Endothelial cell (in vitro differentiated cells): ENCODE measurements at places on chromosomes 12 and 14.

DNA sequence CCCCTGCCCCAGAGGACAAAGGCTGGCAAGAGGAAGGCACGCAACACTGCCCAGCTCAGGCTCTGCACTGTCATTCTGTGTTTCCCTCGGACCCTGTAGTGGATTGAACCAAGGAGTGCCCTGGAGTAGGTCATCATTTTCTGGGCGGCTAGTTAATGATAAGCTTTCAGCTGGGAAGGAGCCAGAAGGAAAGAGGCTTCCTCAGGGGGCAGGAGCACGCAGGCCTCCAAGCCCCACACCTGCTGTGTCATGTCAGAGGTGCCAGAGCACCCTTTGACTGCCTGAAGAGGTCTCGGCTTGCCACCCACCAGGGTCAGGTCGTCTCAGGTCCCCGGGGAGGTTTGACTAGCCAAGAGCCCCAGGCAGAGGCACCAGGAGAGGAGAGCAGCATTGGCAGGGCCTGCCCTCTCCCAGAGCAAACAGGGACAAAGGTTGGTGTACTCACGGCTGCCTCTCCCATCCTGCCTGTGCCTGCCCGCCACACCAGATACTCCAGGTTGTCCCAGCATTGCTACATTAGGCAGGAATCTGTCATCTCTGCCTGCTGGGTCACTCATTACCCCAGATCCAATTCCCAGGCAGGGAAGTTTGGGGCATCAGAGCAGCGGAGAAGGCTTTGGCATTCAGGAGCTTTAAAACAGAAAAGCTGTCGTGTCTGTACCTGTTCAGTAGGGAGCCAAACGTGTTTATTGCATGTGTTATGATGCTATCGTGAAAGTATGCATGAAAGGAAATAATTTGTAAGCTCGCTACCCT is 33.5 kb upstream of the ATP2A2 start:
- peaks cover 3% of the 10 kb centered on the region for H3K36me3 ChIP-seq
- no peak overlapping the region for H3K4me3 ChIP-seq
- H3K27me3 ChIP-seq, result peaks cover 3% of the 10 kb centered on the region
- H3K27ac ChIP-seq, result no peak overlapping the region
- peaks cover 2% of the 10 kb centered on the region for H3K4me1 ChIP-seq

DNA sequence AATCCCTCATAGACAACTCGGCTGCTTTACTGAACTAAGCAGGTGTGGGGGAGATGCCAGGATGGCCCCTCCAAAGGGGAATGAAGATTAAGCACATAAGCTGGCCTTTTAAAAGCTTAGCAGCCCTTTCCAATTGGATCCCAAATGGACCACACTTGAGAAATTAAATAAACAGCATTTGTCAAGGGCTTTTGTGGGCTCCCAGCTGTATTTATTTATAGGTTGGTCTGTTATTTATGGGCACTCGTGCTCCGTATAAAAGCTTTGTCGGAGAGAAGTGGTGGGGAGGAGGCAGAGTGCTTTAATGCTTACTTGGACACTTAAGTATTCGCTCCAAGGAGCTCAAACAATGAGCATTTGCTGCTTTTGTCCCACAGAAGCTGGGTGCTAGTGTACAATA is 580.2 kb downstream of the MED13L start:
- H3K4me1 ChIP-seq, result no peaks in the 10 kb centered on the region
- no peaks in the 10 kb centered on the region for H3K27me3 ChIP-seq
- H3K4me3 ChIP-seq, result no peak overlapping the region

GRCh38 chr14:32080001-32080510 is 3.0 kb downstream of the ARHGAP5 start:
- DNase-seq, result no peak
- H3K36me3 ChIP-seq, result peaks cover 12% of the 10 kb centered on the region
- H3K4me1 ChIP-seq, result peaks cover 28% of the 10 kb centered on the region
- peaks cover 7% of the 10 kb centered on the region for H3K27me3 ChIP-seq

- H3K4me1 ChIP-seq, result no peaks in the 10 kb centered on the region
- H3K27ac ChIP-seq, result no peak overlapping the region
- no peak for DNase-seq
- peaks cover 18% of the 10 kb centered on the region for H3K36me3 ChIP-seq
- no peak overlapping the region for H3K4me3 ChIP-seq
These were observed 84.4 kb downstream of the SPATS2 start for GRCh38 chr12:49451468-49452259.

GRCh38 chr14:64920465-64920864 is 6.2 kb downstream of the CHURC1 start:
- H3K4me3 ChIP-seq, result no peak overlapping the region
- H3K27ac ChIP-seq, result no peak overlapping the region
- no peak for DNase-seq
- H3K4me1 ChIP-seq, result no peaks in the 10 kb centered on the region
- no peaks in the 10 kb centered on the region for H3K36me3 ChIP-seq

DNA sequence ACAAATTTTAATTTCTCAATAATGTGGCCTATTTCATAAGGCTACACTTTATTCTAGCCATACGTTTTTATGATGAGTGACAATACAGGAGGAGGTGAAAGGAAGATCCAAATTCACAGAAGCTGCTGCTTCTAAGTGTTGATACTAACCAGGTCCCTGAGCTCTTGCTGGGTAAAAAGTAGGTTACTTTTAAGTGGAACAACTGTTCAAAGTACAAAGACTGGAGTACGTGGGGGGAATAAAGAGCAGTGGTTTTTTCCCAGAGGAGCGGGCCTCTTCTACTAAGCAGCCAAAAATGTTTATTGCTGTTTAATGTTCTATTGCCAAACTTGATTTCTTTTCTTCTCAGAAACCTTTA is 301.8 kb downstream of the AEBP2 start:
- H3K27me3 ChIP-seq, result peaks cover 2% of the 10 kb centered on the region
- H3K36me3 ChIP-seq, result no peaks in the 10 kb centered on the region
- no peak overlapping the region for H3K27ac ChIP-seq
- H3K4me3 ChIP-seq, result no peak overlapping the region
- no peaks in the 10 kb centered on the region for H3K4me1 ChIP-seq
- DNase-seq, result no peak
